ENCODE measurements at places on chromosomes 11 and 22.

DNA sequence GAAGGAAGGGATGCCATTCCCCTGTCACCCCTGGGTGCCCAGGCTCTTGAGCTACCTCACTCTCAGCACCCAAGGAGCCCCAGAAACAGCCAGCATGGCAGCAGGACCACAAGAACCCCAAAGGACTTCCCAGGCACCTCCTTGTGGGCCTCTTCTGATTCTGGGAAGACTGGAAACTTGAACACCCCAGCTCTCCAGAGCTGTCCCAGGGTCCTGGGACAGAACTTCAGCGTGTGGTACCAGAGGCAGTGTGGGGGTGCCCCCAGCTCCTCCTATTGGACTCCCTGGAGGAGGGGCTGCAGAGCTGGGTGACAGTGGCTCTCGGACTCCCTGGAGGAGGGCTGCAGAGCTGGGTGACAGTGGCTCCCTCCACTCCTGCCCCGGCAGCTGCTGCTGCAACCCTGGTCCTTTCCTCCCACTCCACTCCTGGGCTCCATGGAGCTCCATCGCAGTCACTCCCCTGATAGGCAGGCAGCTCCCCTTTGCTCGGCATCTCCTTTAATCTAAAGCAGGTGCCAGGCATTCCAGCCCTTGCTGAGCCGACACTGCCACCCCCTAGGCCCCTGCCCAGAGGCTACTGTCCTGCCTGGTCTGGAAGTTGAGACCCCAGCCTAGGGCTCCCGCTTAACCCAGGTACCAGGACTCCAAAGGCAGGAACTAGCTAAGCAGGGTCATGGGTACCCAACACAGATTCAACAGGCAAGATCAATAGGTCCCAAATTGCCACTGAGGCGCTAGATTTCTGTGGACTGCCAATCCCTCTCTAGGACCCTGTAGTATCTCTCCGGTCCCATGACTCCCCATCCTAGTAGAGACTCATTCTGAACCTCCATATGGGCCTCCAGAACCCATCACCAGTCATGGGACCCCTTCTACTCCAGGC lies 2.7 kb downstream of the BCL9L start:
- DNase-seq, result no peak

DNA sequence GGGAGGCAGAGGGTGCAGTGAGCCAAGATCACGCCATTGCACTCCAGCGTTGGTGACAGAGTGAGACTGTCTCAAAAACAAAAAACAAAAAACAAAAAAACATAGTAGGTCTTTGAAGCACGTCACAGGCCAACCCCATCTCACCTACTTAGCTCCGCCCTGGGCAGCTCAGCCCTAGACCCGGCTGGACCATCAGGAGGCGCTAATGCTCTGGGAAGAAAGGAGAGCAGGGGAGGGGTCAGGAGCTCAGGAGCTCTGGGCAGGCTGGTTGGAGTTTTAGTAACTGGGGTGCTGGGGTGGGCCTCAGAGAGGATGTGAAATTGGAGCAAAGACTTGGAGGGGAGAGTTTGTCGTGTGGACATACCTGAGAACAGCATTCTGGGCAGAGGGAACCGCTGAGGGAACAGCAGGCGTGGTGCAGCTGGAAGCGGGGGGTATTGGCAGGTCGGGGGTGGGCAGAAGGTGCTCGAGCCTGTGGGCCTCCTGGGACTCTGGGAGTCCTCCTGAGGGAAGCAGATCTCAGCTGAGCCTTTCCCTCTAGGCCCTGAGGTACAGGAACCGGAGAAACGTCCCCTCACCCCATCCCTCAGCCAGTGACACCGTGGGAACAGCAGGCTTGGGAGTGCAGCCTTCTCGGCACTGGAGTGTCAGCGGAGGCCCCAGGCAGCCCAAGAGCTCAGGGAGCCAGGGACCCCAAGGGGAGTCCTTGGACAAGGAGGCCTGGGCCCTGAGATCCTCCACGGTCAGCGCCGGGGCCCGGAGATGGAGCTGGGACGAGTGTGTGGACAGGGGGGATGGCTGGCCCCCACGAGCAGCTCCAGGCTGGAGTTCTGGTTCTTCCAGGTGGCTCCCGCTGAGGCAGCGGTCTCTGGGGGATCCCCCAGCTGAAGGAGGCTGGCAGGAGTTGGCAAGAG lies 2.2 kb upstream of the RPS6KA4 start:
- DNase-seq, result peak; percentile 56

DNA sequence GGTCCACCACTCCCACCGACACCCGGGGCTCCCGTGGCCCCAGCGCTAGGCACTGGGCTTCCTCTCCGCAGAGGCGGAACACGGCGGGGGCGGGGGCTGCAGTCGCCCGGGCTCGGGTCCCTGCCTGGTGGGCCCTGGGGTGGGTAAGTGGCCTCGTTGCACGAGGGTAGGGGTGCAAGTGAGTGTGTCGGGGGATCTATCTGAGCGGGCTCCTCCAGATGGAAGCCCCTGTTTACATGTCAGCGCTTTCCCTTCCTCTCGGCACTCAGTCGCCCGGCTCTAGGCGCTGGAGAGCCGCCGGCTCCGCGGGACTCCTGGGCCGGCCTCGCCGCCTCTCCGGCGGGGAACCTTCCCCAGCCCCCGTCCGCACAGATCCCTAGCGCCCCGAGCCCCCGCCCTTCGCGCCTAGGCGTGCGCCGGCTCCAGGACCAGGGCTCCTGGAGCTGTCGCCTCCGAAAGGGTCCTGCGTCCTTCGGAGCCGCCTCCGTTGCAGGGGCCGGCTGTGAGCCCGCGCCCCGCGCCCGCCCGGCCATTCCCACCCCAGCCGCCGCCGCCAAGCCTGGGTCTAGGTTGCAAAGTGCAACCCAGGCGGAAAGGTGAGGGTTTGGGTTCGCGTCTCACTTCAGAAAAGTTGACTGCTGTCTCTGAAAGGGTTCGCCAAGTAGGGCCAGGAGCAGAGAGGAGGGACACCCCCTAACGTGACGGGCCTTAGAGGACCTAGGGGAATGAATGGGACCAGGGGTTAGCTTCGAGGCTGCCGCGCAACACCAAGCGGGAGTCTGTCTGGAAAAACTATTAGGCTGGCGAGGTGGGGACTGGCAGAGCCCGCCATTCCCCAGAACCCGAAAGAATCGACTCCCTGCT lies 978 bp downstream of the FLI1 start:
- peak; percentile 55 for DNase-seq

DNA sequence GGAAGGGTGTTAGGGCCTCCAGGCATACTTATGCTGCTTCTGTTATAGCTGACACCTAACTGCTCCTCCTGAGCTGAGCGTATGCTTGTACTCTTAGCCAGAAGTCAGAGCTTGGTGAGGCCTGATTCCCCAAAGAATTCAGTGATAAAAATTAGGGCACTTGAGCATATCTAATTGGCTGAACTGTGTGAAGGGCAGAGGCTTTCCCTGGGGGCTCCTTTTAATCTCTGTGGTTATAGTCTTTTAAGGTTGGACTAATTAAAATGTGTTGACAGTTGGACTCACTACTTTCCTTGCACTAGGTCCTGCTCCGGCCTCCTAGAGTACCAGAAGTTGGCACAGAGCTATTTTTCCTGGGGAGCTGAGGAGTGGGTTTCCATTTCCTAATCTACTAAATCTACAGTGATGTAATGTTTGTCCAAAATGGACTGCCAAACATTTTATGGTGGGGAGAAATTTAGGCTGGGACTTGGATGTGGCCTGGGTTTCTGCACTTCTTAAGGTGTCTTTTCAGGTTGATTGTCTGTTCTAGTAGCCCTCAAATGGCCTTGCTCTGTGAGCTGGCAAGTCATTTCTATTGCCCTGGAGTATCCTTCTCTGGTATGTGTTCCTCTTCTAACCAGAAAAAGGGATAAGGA lies 18.4 kb downstream of the STIM1 start:
- DNase-seq, result no peak

- DNase-seq, result no peak
These were observed 875.8 kb downstream of the BRD1 start for GRCh38 chr22:48951836-48952235.

DNA sequence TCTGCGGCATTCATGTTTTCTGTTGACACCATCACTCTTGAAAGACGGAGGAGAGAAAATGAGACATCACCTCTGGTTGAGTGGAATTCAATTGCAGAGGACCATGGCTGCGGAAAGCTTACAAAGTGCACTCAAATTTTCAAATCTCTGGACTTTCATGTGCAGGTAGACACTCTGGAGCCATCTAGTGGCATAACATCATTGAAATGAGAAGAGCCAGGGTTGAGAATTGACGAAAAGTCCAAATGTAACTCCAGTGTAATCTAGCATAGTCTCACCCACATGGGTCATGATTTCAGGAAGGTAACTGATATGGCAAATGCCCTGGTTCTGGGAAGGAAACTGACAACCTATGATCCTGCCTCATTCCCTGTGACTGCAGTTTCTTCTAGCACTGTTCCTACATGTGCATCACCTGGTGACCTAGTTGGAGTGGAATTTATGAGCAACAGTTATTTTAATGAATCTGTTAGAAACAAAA lies 687.8 kb downstream of the KCNA4 start:
- peak; percentile 89 for DNase-seq

GRCh38 chr11:32426819-32427615 lies 8.3 kb downstream of the WT1 start:
- no peak for DNase-seq

GRCh38 chr11:9951807-9952206 lies 287.9 kb downstream of the SWAP70 start:
- DNase-seq, result peak; percentile 69

DNA sequence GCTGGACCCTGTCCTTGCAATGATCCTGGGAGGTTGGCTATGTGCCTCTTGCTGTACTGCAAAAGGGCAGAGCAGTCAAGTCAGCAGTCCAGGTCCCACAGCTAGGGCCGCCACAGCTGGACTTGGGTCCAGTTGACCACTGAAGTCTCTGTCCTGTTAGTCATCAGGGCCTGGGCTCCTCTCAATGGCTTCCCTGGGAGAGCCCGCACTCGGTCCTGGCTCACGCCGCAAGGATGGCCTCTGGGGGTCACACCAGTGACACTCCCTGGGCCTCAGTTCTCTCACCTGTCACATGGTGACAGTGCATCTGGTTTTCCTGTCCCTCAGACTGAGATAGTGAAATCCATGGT lies 85.1 kb downstream of the NECTIN1 start:
- no peak for DNase-seq

DNA sequence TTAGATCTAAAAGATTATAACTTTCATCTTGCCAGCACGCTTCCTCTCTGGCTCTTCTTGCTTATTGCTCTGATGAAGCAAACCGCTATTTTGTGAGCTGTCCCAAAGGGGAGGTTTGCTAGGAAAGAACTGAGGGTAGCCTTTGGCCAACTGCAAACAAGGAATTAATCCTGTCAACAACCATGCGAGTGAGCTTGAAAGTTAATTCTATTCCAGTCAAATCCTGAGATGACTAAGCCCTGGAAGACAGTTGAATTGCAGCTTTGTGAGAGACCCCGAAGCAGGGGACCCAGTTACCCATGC lies 10.3 kb upstream of the RNF141 start:
- DNase-seq, result no peak

GRCh38 chr11:106477776-106478175 lies 400.3 kb downstream of the AASDHPPT start:
- no peak for DNase-seq

DNA sequence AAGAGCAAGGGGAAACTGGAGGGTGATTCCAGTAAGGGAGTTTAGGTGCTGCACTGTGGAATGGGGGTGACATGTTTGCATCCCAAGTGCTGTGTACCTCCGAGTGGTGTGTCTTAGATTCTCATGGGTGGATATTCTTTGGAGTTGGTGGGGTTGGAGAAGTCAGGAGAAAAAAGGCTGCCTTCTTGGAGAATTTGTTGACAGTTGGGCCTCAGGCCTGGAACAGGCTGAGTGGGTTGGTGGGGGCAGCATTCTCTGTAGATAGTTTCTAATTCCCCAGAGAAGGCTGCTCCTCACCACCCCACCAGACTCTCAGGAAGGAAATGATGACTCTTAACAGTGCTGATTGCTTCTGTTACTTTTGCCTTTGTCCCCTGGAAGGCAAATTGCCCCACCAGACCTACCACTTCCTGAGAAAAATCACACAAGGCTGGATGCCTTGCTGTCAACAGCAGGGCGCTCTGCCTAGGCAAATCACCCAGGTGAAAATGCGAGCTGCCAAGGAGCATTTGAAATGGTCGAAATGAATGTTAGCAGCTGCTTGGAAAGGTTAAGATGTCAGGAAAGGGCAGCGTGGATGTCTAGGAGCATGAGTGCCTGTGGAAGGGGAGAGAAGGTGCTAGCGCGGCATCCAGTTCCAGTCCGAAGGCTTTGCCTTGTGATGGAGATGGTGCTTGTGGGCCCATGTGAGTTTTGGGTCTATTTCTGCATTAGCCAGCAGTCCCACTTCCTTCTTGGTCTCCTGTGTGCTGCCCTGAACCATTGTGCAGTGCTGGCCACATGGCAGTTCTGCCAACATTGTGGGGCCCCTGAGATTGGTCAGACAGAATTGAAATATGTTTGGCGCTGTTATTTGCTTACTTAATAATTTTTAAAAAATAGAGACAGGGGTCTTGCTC lies 29.7 kb upstream of the SORL1-AS1 start:
- no peak for DNase-seq

- DNase-seq, result peak; percentile 39
These were observed 17.2 kb upstream of the BMAL1 start for GRCh38 chr11:13260201-13260962.

DNA sequence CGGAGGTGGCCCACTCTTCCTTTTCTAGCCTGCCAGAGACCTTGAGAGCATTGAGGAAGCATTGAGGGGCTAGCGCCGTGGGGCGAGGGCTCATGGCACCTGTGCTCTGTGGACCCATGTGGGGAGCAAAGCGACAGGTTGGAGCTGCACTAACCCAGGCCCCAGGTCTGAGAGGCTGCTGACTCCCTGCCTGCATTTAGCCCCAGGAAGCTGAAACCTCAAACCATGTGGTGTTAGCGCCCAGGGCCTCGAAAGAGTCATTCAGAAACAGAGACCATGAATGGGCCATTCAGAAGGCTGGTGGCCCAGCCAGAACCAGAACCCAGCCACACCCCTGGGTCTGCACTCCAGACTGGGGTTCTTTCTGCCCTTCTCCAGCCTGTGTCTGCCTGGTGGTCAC lies 88.6 kb downstream of the BCR start:
- no peak for DNase-seq

DNA sequence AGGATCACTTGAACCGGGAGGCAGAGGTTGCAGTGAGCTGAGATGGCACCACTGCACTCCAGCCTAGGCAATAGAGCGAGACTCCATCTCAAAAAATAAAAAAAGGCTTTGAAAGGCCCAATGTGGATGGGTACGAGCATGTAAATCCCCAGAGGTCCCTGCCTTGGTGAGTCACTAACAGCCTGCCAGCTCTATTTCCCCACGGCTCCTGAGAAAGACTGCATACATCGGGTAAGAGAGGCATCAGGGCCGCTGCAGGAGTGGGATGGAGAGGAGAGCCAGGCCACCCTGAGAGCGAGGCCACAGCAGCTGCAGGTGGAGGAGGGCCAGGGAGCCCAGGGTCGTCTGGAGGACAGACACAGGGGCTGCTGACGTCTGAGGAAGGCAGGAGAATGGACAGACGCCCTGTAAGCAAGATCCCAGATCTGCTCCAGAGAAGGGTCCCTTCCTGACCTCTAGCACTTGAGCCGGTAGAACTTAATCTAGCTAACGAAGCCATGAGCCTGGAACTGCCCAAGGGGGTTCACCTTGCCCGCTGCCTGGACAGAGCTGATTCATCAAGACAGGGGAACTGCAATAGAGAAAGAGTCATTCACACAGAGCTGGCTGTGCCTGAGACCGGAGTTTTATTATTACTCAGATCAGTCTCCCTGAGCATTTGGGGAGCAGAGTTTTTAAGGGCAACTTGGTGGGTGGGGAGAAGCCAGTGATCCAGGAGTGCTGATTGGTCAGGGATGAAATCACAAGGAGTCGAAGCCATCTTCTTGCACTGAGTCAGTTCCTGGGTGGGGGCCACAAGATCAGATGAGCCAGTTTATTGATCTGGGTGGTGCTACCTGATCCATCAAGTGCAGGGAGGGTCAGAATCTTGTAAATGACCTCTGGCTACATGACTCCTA lies 5.1 kb upstream of the KRTAP5-9 start:
- DNase-seq, result no peak

Measured in astrocyte of the hippocampus (primary cell).